Activated effector memory CD4-positive, alpha-beta T cell treated with Interleukin-2 at 50 U/mL for 16 hours (primary cell): ENCODE measurements at places on chromosomes 5 and 9.

GRCh38 chr5:156329171-156329611 lies 2.2 kb downstream of the SGCD start:
- DNase-seq: no peak

- DNase-seq: no peak
Observed at GRCh38 chr5:163135849-163136248, 301.5 kb upstream of the CCNG1 start.

DNA sequence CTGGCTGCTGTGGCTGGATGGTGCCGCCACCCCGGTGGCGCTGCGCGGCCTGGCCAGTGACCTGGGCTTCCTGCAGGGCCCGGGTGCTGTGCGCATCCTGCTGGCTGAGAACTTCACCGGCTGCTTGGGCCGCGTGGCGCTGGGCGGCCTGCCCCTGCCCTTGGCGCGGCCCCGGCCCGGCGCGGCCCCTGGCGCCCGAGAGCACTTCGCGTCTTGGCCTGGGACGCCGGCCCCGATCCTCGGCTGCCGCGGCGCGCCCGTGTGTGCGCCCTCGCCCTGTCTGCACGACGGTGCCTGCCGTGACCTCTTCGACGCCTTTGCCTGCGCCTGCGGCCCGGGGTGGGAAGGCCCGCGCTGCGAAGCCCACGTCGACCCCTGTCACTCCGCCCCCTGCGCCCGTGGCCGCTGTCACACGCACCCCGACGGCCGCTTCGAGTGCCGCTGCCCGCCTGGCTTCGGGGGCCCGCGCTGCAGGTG lies 17.5 kb downstream of the CRB2 start:
- no peak for DNase-seq

- DNase-seq: no peak
Observed at GRCh38 chr9:71706176-71706575, 62.1 kb downstream of the CEMIP2 start.

DNA sequence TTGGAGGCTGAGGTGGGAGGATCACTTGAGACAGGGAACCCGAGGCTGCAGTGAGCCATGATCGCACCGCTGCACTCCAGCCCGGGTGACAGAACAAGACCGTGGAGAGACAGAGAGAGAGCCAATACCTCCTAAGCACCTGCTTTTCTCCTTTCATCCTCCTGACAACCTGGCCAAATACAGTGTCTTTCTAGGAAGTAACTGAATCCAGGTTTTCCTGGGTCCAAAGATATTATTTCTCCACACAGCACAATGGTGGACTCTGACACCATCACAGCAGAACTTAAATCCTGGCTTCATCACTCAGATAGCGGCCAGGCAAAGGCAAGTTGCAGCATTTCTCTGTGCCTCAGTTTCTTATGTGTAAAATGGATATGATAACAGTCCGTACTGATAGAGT lies 21.9 kb downstream of the DUSP1 start:
- no peak for DNase-seq

GRCh38 chr9:125613141-125613540 lies 93.9 kb downstream of the MAPKAP1 start:
- no peak for DNase-seq

DNA sequence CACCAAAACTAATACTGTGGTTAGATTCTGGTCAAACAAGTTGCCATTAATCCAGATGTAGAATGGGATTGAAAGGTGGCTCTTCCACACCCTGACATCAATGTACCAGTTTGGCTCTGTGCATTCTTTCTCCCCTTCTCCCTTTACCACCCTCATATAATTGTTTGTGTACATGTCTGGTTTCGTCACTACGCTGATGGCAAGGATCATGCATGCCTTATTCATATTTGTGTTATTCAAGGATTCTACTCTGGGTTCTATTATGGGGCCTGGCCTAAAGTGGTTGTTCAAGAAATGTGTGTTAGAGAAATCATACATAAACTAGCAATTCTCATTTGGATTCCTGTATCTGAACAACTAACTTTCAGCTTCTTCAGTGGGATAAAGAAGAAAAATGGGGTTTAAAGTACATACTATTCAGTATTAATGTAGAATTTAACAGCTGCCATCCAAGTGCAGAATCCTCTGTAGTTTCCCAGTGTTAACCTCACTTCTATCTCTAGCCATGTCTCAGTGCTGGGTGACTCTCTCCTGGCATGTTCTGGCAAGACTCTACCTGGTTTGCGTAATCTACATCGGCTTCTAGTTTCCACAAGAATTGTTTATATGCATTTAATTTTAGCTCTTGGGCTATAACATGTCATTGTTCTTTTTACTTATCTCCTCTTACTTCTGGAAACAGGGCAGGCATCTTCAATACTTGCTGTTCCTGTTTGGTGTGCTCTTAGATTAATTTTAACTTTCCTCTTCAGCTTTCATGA lies 27.9 kb upstream of the CDKN2B start:
- no peak for DNase-seq

- no peak for DNase-seq
Observed at GRCh38 chr9:34571481-34571810, 18.1 kb downstream of the CNTFR start.

DNA sequence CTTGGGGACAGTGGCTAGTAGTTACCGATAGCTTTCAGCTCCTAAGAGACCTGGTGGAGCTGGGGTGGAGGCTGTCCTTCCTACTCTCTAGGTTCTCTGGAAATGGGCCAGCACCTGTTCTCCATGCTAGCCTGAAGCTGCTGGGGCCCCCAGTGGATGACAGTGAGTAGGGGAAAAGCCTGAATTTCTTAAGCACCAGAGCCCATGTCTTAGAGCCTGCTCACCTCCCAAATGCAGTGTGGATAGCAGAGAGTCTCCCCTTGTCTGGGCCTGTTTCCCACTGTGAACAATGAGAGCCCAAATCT lies 105.8 kb downstream of the DAB2IP start:
- no peak for DNase-seq

- DNase-seq: no peak
Observed at GRCh38 chr5:28215091-28215490, 1176.7 kb upstream of the CDH9 start.

GRCh38 chr9:105330201-105330600 lies 85.8 kb downstream of the SLC44A1 start:
- DNase-seq: no peak

DNA sequence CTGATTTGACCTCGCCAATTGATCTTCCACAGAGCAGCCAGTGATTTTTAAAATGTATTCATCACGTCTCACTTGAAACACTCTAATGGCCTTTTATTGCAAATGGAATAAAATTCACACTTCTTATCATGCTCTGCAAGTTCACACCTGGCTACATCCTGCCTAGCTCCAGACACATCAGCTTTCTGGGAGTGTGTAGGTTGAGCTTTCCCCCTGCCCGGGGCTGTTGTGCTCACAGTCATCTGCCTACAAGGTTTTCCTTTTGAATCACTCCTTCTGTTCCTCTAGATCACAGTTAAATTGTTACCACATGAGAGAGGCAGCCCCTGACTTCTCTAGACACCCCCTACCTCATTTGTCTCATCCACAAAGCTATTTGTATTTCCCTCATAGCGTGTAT lies 674.5 kb downstream of the PRELID2 start:
- DNase-seq: no peak

DNA sequence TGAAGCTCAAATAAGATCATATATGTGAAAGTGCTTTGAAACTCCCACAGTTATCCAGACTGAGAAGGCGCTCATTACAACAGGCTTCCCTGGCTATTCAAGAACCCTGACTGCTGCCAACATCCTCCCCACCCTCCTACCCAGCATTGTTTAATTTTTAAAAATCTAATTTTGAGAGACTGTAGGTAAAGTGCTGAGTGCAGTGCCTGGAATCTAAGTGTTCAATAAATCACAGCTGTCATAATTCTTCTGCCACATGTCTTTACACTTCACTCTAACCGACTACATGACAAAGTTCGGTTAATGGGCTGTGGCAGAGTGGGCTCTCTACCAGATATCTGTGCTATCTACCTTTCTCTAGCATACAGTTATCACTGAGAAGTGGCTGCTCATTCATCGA lies 255.6 kb upstream of the C9orf72 start:
- no peak for DNase-seq

GRCh38 chr9:655875-656274 lies 185.6 kb upstream of the DMRT1 start:
- no peak for DNase-seq

GRCh38 chr5:150236313-150236712 lies 46.5 kb downstream of the SLC6A7 start:
- DNase-seq: no peak

- no peak for DNase-seq
Observed at GRCh38 chr5:177988989-177989625, 6.9 kb downstream of the PROP1 start.

DNA sequence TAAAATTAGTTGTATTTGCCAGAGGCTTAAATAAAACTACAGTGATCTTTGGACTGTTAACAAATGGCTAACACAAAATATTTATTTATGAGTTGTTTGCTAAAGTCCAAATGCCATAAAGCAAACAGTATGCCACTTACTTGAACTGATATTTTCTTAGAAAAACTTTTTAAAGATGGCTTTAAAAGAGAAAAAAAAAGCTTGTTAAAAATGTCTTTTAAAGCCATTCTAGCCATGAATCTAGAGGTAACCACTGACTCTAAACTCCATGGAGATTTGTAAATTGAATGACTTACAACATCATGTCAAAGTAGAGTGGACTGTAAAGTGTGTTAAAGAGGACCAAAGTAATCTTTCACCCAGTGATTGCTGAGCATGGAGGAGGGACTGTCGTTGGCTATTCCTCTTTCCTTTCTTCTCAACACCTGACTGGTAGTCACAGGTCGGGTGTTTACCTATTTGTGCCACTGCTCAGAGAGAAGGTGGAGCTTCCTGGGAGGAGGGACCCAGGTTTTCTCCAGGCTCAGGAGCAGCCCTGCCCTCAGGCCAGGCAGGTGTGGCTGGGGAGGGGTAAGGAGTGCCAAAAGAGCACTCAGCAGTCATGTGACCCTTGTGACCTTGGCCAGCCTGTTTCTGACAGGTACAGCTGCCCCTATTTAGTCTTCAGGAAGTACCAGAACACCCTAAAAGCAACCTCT lies 69.1 kb upstream of the TJP2 start:
- no peak for DNase-seq

GRCh38 chr5:144395704-144396103 lies 225.0 kb downstream of the KCTD16 start:
- no peak for DNase-seq

GRCh38 chr9:97990259-97990658 lies 7.1 kb downstream of the ANP32B start:
- DNase-seq: no peak

DNA sequence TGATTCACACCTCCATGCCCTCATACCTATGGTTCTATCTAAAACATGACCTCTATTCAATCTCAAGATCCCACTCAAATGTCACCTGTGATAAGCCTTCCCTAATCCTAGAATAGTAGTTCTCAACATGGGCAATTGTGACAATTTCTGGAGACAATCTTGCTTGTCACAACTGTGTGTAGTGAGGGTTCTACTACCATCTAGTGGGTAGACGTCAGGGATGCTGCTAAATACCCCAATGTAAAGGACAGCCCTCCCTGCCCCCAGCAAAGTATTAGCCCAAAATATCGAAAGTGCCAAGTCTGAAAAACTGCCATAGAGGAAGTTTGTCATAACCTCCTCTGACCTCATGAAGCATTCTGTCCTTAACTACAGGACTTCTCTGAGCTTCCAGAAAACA lies 32.0 kb downstream of the TBCA start:
- no peak for DNase-seq

- no peak for DNase-seq
Observed at GRCh38 chr5:117587111-117587510, 1012.5 kb upstream of the SEMA6A start.

DNA sequence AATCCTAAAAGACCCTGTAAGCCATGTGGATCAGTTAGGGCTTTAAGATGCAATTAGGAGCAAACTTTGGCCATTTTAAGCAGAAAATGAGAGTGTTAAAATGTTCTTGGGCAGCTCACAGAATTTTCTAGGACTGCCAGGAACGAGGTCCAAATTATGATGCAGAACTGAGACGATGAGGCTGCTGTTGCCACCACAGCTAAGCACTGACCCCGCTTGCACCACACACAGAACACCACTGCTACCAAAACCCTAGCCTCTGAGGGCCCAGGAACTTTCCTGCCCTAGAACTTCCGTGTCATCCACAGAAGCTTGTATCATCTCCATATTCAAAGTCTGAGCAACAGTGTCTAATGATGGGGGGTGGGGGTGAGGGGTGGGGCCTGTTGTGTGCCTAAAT lies 41.0 kb upstream of the PCSK1 start:
- no peak for DNase-seq

DNA sequence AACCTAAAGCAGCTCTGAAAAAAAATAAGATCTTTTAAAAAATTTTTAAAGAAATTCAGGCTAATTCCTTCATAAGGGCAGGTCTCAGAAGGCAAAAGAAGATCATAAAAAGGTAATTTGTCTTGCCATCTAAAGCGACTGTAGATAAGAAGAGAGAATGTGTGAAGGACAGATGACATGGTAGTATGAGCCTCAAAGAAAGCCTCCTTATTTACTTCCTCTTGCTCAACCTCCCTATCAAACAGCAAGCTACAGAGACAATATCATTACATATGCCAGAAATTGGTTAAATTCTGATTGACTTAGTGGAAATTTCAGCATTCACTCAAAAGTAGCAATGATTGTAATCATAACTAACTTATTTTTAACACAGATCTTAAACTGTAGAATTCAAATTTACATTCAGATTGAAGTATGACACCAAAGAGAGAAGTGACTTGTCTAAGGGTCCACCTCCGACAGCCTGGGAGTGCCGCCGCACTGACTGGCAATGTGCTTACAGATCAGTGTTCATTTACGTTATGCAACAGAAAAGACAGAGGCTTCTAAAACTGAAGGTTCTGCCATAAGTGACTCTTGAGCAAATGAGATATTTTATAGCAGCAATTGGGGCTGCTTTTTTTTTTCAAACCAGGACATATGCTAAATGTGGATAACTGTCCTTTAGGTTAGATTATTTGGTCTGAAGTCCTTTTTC lies 132.0 kb downstream of the CEMIP2 start:
- DNase-seq: no peak

GRCh38 chr5:174101195-174101730 lies 55.8 kb downstream of the NSG2 start:
- DNase-seq: no peak

DNA sequence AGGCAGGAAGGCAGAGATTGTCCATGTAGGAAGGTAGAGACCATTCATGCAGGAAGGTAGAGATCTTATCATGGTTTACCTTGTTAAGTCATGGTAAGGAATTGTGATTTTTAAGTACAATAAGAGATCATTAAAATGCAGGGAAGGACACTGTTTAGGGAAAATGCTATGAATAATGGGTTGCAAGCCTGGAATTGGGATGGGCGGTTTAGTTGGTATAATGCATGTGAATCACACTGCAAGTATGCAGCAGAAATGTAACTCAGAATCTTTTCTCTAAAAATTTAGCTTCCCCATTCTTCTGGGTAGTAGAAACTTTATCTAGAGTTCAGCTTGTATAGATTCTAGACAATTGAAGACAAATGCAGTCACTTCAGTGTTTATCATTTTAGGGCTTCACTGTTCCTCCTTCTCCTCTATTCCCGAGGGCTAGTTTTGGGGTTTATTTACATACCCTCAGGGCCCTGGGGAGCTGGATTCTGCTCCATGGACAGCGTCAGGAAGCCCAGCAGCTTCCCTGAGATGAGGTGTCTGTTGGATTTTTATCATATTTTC lies 212.0 kb downstream of the SREK1 start:
- DNase-seq: no peak
